ENCODE measurements at places on chromosomes 5 and 9. TPM values are rescaled to one million over a fixed set of nuclear protein-coding genes. Genes with fewer than 3 reads are reported as not detected.

- no peak overlapping the region for H3K27ac ChIP-seq
- no peak for DNase-seq
- no peaks in the 10 kb centered on the region for H3K4me1 ChIP-seq
- no peaks in the 10 kb centered on the region for H3K36me3 ChIP-seq
Measured at GRCh38 chr9:78892182-78892581, 595.3 kb downstream of the PSAT1 start.

Gene KIF4B
- total RNA-seq = not detected

GRCh38 chr9:88258024-88258423 is 119.7 kb upstream of the SPATA31C2 start:
- no peak for DNase-seq
- H3K27me3 ChIP-seq = no peaks in the 10 kb centered on the region
- no peaks in the 10 kb centered on the region for H3K36me3 ChIP-seq

GRCh38 chr9:137411645-137412380 is 11.1 kb downstream of the EXD3 start:
- no peak overlapping the region for H3K27ac ChIP-seq
- H3K27me3 ChIP-seq = peaks cover under 1% of the 10 kb centered on the region
- H3K4me1 ChIP-seq = peaks cover 10% of the 10 kb centered on the region
- no peak for DNase-seq
- H3K36me3 ChIP-seq = no peaks in the 10 kb centered on the region
- no peak overlapping the region for H3K4me3 ChIP-seq

GRCh38 chr5:57007344-57007743 is 55.4 kb upstream of the MIER3 start:
- no peak overlapping the region for H3K27ac ChIP-seq
- no peaks in the 10 kb centered on the region for H3K36me3 ChIP-seq
- H3K4me1 ChIP-seq = no peaks in the 10 kb centered on the region
- H3K27me3 ChIP-seq = no peaks in the 10 kb centered on the region
- DNase-seq = no peak
- H3K4me3 ChIP-seq = no peak overlapping the region

Gene FOXD1
- total RNA-seq = 0.12 TPM

- no peaks in the 10 kb centered on the region for H3K36me3 ChIP-seq
- H3K27ac ChIP-seq = no peak overlapping the region
- H3K4me1 ChIP-seq = no peaks in the 10 kb centered on the region
- H3K27me3 ChIP-seq = no peaks in the 10 kb centered on the region
Measured at GRCh38 chr5:148708854-148709253, 54.5 kb upstream of the HTR4 start.

Gene NTRK2
- 0.02 TPM for total RNA-seq

DNA sequence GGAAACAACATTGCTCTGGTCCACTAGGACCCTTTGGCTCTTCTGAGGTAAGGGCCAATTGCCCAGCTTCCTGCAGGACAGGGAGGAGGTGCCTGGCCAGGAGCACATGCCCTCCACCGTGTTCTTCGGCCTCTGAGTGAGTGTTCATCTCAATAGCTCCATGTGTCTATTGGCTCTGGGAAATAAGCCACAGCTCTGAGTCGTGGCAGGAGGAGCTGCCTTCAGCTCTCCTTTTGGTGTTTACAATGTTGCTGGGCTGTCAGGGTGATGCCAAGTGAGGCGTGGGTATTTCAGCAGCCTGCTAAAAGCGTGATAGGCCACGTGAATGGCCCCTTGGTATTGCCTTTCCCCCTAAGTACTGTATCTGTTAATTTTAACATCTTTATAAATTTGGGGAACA is 26.6 kb downstream of the GADD45G start:
- H3K4me1 ChIP-seq = peaks cover 9% of the 10 kb centered on the region
- H3K36me3 ChIP-seq = no peaks in the 10 kb centered on the region
- no peak overlapping the region for H3K27ac ChIP-seq

DNA sequence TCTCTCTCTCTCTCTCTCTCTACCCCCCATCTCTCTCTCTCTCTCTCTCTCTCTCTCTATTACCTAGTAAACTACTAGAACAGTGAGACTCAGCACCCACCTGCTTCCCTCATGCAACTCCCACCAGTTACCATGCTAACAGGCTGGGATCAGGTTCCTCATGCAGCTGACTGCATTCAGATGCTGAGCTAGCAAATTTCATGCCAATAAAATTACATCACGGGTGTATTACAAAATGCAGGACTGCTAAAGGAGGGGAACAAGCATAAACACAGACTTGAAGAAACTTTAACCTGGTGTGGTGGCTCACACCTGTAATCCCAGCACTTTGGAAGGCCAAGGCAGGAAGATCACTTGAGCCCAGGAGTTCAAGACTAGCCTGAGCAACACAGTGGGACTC is 76.0 kb downstream of the CEMIP2 start:
- peaks cover 41% of the 10 kb centered on the region for H3K36me3 ChIP-seq
- no peaks in the 10 kb centered on the region for H3K4me1 ChIP-seq
- no peak overlapping the region for H3K27ac ChIP-seq
- DNase-seq = no peak
- no peak overlapping the region for H3K4me3 ChIP-seq

Gene GRIN3A
- total RNA-seq = not detected

GRCh38 chr5:67636091-67636490 is 439.5 kb upstream of the CD180 start:
- no peak overlapping the region for H3K4me3 ChIP-seq
- H3K27me3 ChIP-seq = no peaks in the 10 kb centered on the region
- no peaks in the 10 kb centered on the region for H3K36me3 ChIP-seq

GRCh38 chr5:60883229-60883628 is 39.2 kb upstream of the ELOVL7 start:
- no peaks in the 10 kb centered on the region for H3K4me1 ChIP-seq
- H3K27ac ChIP-seq = no peak overlapping the region
- no peak for DNase-seq

Gene IL9
- not detected for total RNA-seq

Gene PLAC8L1
- not detected for total RNA-seq

- H3K4me1 ChIP-seq = no peaks in the 10 kb centered on the region
- H3K36me3 ChIP-seq = peaks cover 7% of the 10 kb centered on the region
- no peak overlapping the region for H3K27ac ChIP-seq
- H3K4me3 ChIP-seq = no peak overlapping the region
- no peak for DNase-seq
- no peaks in the 10 kb centered on the region for H3K27me3 ChIP-seq
Measured at GRCh38 chr9:21833090-21833801, 30.8 kb downstream of the MTAP start.

Gene PHF24
- total RNA-seq = 1.8 TPM

Gene FAM151B
- total RNA-seq = 3.9 TPM

Gene INSYN2B
- total RNA-seq = 0.06 TPM

Gene TAF11L5
- not detected for total RNA-seq

GRCh38 chr9:129712634-129713401 is 40.0 kb downstream of the PTGES start:
- peak overlapping the region; percentile 87 for H3K27ac ChIP-seq

GRCh38 chr5:154303133-154303532 is 112.6 kb downstream of the GALNT10 start:
- no peaks in the 10 kb centered on the region for H3K27me3 ChIP-seq
- H3K36me3 ChIP-seq = no peaks in the 10 kb centered on the region
- H3K4me1 ChIP-seq = peaks cover 8% of the 10 kb centered on the region
- H3K4me3 ChIP-seq = no peak overlapping the region
- no peak overlapping the region for H3K27ac ChIP-seq

Gene CCDC152
- total RNA-seq = 11.8 TPM

DNA sequence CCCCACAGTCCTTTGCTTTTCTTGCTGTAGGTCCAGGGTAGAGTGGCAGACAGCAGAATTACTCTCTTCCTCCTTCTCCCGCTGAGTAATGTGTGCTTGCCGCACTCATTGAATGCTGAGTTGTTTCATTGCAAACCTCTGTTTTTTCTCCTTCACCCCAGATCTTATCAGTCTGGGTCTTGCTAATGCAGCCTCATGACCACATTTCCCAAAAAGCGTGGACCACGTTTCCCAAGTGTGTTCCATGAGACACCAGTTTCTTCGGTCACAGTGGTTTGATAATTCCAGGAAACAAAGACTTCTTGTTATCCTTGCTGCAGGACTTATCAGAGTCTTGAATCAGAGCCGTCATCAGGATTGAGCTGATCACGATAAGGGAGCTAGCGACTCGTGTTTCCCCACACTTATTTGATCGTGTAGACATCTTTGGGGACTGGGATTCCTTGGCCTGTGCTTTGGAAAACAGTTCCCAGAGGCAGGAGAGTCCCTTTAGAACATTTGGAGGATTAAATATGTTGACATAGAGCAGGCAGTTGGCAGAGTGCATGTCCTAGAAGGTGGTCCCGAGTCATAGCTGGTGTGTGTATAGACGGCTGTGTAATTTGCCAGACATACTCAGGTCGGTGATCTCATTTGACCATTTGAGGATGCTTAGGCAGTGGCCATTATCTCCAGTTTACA is 4.4 kb downstream of the LRRC8A start:
- H3K4me3 ChIP-seq = no peak overlapping the region
- no peak overlapping the region for H3K27ac ChIP-seq
- H3K36me3 ChIP-seq = no peaks in the 10 kb centered on the region
- H3K4me1 ChIP-seq = peaks cover 7% of the 10 kb centered on the region

DNA sequence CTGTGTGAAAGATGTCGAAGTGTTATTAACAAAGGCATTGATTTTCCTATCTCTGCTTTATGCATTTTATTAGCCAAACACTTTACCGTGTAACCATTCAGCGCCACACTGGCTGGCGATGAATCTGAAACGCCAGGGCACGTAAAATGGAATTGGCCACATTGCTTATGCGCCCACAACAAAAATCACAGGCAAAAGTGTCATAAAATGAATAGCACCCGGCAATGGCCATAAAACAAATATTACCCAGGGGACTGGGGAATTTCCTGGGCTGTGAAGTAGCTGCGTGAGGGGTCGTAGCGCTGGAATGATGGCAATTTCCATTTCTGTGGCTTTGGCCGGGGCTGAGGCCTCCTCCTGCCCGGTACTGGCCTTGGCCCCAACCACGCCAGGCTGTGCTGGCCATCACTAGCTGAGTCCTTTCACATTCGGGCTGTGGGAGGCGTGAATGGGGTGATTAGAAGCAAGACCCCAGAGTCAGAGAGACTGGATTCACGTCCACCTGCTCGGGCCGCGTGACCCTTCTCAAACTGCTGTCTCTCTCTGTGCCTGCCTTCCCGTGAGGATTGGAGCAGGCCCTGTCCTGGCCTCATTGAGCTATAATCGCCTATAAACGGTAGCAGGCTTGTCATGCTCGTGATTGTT is 254.5 kb downstream of the PBX3 start:
- H3K4me1 ChIP-seq = peaks cover 11% of the 10 kb centered on the region
- H3K36me3 ChIP-seq = no peaks in the 10 kb centered on the region
- no peak for DNase-seq
- no peak overlapping the region for H3K27ac ChIP-seq
- H3K4me3 ChIP-seq = no peak overlapping the region

- peaks cover 18% of the 10 kb centered on the region for H3K4me1 ChIP-seq
- H3K27me3 ChIP-seq = no peaks in the 10 kb centered on the region
- H3K36me3 ChIP-seq = no peaks in the 10 kb centered on the region
- H3K27ac ChIP-seq = no peak overlapping the region
Measured at GRCh38 chr5:33769196-33769595, 122.6 kb downstream of the ADAMTS12 start.

Gene SOHLH1
- not detected for total RNA-seq

- H3K27me3 ChIP-seq = no peaks in the 10 kb centered on the region
- no peak overlapping the region for H3K27ac ChIP-seq
- no peaks in the 10 kb centered on the region for H3K36me3 ChIP-seq
- H3K4me3 ChIP-seq = no peak overlapping the region
- H3K4me1 ChIP-seq = no peaks in the 10 kb centered on the region
- no peak for DNase-seq
Measured at GRCh38 chr5:159782197-159782994, 133.9 kb upstream of the ADRA1B start.
